Activated CD4-positive, alpha-beta T cell treated with anti-CD3 and anti-CD28 coated beads, Interleukin-10, Interleukin-2, amounts not matched to agents 100 ng/mL and 50 ng/mL, durations not matched to agents 16 hours and 8 hours (primary cell): ENCODE measurements at places on chromosomes 1 and 21.

- peak; percentile 77 for DNase-seq
Observed at GRCh38 chr1:151196292-151196800, 2.0 kb upstream of the PIP5K1A start.

GRCh38 chr1:64608005-64608650 is 136.7 kb upstream of the RAVER2 start:
- DNase-seq, result no peak

DNA sequence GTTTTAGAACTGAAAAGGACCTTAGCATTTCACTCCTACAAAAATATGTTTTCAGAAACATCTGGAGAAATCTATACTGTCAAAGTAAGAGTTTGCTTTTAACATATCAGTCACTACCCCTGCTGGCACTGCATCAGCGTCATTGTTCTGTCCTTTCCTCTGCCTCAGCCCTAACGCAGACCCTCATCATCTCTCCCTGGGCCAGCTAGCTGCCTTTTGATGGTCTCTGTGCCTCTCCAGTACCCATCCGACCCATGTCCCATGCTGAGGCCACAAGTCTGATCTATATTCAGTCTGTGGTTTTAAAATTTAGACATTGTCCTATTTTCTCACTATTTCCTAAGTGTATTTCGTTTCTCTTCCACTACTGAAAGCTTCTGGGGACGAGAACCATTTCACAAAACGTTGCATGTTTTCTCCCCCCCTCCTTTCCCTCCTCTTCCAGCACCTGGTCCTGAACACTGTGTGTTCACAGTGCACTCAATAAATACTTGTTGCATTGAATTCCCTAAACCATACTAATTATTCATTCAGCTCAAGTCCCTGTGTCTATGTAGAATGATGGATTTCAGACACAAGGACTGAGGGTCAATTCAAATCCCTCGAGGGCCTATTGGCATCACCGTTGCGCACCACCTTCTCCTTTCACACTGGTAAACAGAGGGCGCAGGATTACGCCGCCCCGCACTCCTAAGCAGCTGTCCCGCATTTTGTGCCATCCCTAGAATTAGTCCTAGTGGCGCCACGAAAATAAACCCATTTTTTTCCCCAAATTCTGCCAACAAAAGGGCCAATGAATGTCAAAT is 53.4 kb downstream of the CD2 start:
- peak; percentile 65 for DNase-seq

- no peak for DNase-seq
Observed at GRCh38 chr1:205162301-205162700, 40.5 kb upstream of the RBBP5 start.

GRCh38 chr1:18722270-18722669 is 91.6 kb downstream of the PAX7 start:
- DNase-seq, result no peak

GRCh38 chr1:41169066-41169798 is 72.9 kb downstream of the SCMH1 start:
- DNase-seq, result no peak

DNA sequence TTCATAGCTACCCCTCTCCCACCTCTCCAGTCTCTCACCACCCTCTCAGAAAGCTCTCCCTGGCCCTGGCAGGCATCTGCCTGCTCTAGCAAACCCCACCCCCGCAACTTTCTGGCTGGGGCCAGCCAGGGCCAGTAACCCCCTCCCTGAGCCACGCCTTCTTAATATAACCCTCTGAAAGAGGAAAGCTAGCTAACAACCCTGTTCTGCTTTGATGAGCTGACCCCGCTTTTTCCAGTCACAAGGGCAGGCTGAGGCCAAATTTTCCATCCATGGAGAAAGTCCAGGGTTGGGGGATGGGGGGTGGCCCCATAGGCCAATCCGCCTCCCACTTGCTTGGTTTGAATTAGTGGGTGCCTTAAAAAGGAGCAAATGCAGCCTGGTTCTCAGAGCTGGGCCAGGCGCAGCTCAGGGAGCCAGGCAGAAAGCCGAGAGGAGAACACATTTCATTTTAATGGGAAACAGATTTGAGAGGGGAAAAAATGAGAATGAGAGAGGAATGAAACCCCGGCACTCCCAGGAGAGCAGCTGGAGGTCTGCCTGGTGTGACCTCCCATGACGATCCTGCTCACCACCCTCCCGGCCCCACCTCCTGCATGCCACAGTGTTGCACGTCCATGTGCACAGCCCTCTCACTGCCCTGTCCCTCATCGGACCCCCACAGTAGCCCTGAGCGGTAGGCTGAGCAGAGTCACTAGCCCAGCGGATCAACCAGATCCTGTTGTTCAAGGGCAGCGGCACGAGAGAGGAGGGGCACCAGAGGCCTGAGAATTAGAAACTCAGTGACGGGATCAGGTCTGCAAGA is 62.3 kb downstream of the OPTC start:
- DNase-seq, result no peak

- peak; percentile 11 for DNase-seq
Observed at GRCh38 chr1:3069491-3070308, 697 bp downstream of the PRDM16 start.

DNA sequence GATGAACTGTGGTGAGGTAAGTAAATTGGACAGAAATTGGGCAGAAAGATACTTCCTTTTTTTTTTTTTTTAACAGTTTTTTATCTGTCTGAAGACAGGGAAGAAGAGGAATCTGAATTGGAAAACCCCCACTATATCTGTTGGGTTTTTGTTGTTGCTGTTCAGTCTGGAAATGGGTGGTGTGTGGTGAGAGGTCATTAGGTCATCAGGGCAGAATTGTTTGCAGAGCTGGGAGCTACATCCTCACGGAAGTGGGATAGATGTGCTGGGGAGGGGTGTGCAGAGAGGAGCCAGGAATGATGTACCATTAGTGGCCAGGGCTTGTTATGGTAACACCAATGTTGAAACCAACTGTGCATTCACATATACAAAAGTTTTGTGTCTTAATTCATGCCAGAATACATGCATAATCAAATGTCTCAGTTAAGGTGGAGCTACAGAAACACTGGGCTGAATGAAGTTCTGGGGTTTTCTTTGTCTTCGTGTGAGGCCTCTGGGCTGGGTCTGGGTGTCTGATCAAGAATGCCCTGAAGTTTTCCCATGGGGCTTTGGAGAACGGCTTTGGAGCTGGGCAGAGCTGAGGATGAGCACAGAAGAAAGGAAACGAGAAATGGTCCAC is 12.4 kb downstream of the USP25 start:
- no peak for DNase-seq

DNA sequence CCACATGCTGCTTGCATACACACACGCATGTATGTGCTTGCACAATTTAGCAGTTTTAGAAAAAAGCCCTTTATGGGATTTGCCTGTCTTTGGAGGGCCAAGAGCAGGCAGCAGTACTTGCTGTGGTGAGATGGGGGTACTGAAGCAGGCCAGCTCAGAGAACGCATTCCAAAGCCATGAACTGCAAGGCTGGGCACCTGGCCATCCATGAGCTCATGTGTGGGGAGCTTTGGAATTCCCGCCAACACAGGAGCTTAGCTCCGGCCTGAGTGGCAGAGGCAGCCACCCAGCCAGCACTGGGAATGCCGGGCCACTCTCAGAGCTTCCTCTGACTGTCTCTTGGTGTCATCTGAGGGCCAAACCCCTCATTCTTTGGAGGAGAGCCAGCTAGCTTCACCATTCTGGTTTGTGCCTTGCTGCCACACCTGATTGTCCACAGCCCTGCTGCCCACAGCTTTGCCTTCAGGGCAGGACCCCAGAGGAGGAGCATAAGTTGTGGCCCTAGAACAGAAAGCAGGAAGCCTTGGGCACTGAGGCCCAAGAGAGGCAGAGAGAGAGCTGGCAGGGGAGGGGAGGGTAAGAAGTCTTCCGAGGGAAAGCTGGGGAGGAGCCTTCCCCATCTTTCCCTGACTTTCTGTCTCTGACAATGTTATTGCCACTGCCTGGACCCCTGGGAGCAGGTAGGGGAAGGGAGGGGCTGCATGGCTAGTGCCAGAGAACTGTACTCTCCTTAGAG is 92.1 kb upstream of the POU3F1 start:
- DNase-seq, result no peak

DNA sequence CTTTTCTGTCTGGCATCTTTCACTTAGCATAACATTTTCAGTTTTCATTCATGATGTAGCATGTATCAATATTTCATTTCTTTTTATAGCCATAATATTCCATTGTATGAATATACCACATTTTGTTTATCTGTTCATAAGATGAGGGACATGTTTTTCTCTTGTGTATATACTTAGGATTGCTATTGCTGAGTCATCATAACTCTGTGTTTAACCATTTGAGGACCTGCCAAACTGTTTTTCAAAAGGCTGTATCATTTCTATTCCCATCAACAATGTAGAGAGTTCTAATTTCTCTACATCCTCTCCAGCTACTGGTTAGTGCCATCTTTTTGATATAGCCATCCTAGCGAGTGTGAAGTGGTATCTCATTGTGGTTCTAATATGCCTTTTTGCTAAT is 26.2 kb downstream of the MPZL1 start:
- no peak for DNase-seq

- no peak for DNase-seq
Observed at GRCh38 chr1:230790026-230790425, 42.8 kb downstream of the CAPN9 start.

GRCh38 chr1:8985915-8986813 is 40.1 kb downstream of the SLC2A7 start:
- no peak for DNase-seq

DNA sequence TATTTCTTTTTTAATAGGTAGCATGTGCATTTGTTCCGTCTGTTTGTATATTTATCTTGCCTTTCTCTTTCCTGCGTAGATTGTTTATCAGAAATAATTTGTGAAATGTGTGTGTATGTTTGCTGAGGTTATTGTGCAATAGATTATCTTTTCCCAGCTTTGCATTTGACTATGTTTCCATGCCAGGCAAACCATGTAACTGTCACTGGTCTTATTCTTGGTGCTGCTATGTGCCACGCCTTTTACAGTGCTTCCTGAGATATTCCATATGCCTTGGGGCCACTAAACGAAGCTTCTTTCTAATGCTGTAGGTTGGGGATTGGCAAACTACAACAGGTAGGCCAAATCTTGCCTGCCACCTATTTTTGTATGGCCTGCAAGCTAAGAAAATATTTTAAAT is 598.8 kb downstream of the PLPP3 start:
- DNase-seq, result no peak

DNA sequence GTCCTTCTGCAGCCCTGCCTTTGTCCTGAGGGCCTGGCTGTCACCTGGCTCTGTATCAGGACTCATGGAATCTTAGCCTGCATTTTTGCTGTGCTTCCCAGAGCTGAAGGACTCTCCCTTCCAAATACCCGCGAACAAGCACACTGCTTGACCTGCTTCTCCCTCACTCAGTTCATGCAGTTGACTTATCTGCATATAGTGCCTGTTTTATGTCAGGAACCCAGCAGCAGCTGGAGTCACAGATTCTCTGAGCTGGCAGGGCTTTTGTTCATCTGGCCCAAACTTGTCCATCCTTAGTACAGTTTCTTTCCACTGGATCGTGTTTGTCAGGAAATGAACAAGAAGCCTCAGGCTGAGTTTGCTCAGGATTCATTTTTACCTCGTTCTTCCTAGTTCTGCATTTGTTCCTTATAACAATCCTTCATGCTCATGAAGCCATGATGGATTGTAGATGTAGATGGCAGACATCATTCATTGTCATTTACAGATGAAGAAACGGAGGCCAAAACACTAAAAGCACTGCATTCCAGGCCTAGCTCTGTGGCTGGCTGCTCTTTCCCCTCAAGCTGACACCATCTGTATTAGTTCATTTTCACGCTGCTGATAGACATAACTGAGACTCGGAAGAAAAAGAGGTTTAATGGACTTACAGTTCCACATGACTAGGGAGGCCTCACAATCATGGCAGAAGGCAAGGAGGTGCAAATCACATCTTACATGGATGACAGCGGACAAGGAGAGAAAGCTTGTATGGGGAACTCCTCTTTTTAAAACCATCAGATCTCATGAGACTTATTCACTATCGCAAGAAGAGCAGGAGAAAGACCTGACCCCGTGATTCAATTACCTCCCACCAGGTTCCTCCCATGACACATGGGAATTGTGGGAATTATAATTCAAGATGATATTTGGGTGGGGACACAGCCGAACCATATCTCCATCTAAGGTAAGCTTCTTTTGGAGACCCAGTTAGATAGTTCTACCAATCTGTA is 150.9 kb downstream of the HIVEP3 start:
- no peak for DNase-seq

GRCh38 chr1:201088901-201089525 is 23.2 kb downstream of the CACNA1S start:
- no peak for DNase-seq

GRCh38 chr1:80542231-80542630 is 1258.5 kb upstream of the ADGRL2 start:
- no peak for DNase-seq

DNA sequence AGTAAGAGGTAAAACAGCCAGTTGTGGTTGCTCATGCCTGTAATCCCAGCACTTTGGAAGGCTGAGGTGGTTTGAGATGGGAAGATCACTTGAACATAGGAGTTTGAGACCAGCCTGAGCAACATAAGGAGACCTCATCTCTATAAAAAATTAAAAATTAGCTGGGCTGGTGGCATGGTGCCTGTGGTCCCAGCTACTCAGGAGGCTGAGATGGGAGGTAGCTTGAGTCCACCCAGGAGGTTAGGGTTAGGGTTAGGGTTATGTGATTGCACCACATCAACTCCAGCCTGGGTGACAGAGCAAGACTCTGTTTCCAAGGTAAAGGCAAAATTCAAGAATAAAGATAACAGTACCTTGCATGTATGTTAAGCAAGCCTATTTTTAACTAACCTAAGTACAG is 3.5 kb downstream of the SAMSN1 start:
- no peak for DNase-seq

GRCh38 chr1:223126741-223127140 is 16.3 kb downstream of the TLR5 start:
- no peak for DNase-seq

GRCh38 chr21:38955495-38955894 is 149.8 kb downstream of the ETS2 start:
- no peak for DNase-seq

GRCh38 chr1:229148743-229149142 is 122.2 kb upstream of the RAB4A start:
- DNase-seq, result no peak

DNA sequence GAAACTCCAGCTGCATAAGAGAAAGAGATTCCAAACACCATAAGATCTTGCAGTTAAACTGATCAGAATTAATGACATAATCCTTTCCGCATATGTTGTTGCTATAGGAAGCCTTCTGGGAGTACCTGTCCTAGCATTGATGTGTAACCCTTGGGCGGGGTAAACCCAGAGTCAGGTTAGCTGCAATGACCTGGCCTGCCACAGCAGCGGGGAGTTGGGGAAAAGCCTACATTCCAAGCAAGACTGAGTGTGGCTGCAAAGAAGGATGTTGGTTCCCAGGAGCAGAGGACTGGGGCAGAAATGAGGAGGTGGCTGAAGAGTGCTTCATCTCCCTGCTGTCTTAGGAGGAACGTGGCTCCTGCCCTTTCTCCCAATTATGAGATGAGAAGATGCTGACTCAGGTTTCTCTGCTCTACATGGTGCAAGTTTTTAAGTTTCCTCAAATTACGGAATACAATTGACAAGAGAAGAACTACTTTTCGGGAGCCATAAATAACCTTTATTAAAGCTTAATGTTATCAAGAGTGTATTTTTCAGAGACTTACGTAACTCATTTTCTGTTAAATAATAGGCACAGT is 142.1 kb downstream of the RYR2 start:
- DNase-seq, result no peak

GRCh38 chr1:169484683-169485430 is 887 bp downstream of the SLC19A2 start:
- DNase-seq, result peak; percentile 42

GRCh38 chr1:216888731-216889130 is 165.5 kb upstream of the ESRRG start:
- DNase-seq, result no peak
